Dermis lymphatic vessel endothelial cell (primary cell): ENCODE measurements at places on chromosomes 7 and 10. TPM values are rescaled to one million over a fixed set of nuclear protein-coding genes. Genes with fewer than 3 reads are reported as not detected.

SLC29A4 gene
- 0.87 and 1.4 TPM in 2 replicates for total RNA-seq

PLXDC2 gene
- 10.2 and 10.7 TPM in 2 replicates for total RNA-seq

NOBOX gene
- total RNA-seq, result not detected in 2 replicates

COL17A1 gene
- under 0.01 TPM in 2 replicates for total RNA-seq

ARID5B gene
- total RNA-seq, result 7.6 and 20.4 TPM in 2 replicates

C10orf88 gene
- 12.1 and 12.5 TPM in 2 replicates for total RNA-seq

TMEM184A gene
- total RNA-seq, result under 0.01 TPM in 2 replicates

ZWINT gene
- 6.2 and 10.2 TPM in 2 replicates for total RNA-seq

PNLIPRP1 gene
- not detected in 2 replicates for total RNA-seq

SPDYE16 gene
- total RNA-seq, result 0.11 TPM in 1 of 2 replicates, not detected in the other

NME8 gene
- not detected in 2 replicates for total RNA-seq

GALNT17 gene
- not detected in 2 replicates for total RNA-seq

MYO1G gene
- under 0.01 and 0.17 TPM in 2 replicates for total RNA-seq

BCCIP gene
- total RNA-seq, result 31.1 and 34.6 TPM in 2 replicates

CPA1 gene
- total RNA-seq, result not detected in 2 replicates

INSYN2A gene
- under 0.01 TPM in 1 of 2 replicates, not detected in the other for total RNA-seq

STAG3 gene
- total RNA-seq, result 0.33 and 0.60 TPM in 2 replicates

AQP1 gene
- 1.0 and 2.5 TPM in 2 replicates for total RNA-seq
